Left ventricle myocardium inferior (tissue), 1 donor: ENCODE measurements at places on chromosomes 4 and X. TPM values are rescaled to one million over a fixed set of nuclear protein-coding genes. Genes with fewer than 3 reads are reported as not detected.

DNA sequence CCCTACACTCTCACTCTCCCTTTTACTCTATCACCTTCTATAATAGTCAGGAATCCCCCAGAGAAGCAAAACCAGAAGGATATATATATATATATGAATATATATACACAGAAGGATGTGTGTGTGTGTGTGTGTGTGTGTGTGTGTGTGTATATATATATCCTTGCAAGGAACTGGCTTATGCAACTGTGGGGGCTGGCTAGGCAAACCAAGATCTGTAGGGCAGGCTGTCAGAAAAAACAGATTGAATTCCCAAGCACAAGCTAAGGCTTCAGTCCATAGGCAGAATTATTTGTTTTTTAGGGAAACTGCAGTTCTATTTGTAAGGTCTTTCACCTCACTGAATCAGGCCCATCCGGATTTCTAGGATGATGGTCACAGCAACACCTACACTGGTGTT is 13.0 kb upstream of the KLHL2 start:
- H3K36me3 ChIP-seq: no peaks in the 10 kb centered on the region
- DNase-seq: no peak
- no peak overlapping the region for H3K4me3 ChIP-seq
- peaks cover 9% of the 10 kb centered on the region for H3K27me3 ChIP-seq

DNA sequence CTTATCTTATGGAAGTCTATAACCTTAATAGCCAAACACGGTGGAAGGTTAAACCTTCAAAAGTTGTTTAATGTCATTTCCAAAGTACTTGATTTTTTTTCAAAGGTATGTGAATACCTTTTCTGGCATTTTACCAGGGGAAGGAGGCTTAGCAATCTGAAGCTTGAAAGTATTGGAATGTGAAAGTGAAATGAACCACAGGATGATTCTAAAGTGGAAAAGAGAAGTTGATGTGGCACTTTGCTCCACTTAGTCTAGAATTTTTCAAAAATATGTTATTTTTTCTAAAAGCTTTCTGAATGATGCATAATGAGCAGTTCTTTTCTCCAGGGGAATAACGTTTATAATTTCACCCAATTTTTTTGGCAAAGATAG is 19.2 kb downstream of the PI4K2B start:
- DNase-seq: no peak
- peaks cover 24% of the 10 kb centered on the region for H3K36me3 ChIP-seq
- no peaks in the 10 kb centered on the region for H3K4me1 ChIP-seq
- no peak overlapping the region for H3K27ac ChIP-seq
- H3K27me3 ChIP-seq: no peaks in the 10 kb centered on the region

DNA sequence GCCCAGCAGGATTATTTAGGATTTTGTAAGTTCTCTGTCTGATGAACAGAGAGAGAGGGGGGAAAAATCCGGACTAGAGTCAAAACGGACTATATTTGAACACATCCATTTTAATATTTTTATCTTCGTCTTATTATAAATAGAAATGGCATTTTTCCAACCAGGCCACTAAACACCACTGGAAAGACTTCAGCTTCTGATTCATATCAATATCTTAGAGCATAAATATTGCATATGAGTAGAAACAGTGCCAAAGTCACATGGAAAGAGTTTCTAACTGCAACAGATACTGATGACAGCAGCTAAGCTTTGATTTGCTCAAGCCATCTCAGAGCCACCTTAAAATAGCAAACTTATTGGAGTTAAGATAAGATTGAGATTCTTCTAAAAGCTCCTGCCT is 456 bp downstream of the PPARGC1A start:
- no peaks in the 10 kb centered on the region for H3K27me3 ChIP-seq
- H3K4me3 ChIP-seq: peak overlapping the region; percentile 67
- H3K36me3 ChIP-seq: no peaks in the 10 kb centered on the region
- DNase-seq: no peak
- peak overlapping the region; percentile 94 for H3K27ac ChIP-seq

DNA sequence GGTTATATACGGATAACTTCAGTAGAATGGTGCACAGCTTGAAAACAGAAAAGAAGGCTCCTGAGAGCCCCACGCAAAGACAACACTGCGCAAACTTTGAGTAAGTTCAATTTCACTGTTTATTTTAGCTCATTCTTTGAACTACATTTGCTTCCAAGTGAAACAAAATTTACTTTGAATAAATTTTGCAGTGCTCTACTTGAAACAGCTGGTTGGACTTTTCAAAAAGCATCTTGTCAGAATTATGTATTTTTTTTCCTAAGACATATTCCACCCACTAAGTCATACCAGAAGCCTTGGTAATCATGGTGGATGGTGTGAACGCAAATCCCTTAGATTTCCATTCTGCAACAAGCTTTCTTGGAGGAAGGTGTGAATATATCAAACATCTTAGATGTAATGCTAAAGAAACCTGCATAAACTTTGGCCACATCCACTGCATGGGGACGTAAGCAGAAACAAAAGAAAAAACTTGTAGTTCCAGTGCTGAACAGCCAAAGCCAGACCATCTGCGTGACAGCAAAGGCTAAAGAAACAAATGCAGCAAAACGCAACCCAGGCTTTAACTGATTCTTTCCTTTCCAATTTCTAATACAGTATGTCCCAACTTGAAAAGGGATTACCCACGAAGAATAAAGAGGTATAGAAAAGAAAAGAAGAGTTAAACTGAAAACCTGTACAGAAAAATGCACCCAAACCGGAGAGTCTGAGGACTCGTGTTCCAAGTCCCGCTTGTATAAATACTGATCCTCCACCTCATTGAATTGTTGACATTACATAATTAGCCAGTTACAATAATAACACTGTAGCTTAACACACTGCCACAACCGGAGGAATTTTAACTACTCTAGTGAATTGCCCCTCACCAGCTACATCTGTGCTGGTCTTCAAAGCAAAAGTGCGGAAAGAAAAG is 90.9 kb downstream of the SH3RF1 start:
- no peak overlapping the region for H3K4me3 ChIP-seq
- no peaks in the 10 kb centered on the region for H3K36me3 ChIP-seq
- H3K4me1 ChIP-seq: peaks cover 13% of the 10 kb centered on the region
- no peaks in the 10 kb centered on the region for H3K27me3 ChIP-seq

TRIM61 gene
- total RNA-seq: 2.3 TPM

NPNT gene
- 2.9 TPM for total RNA-seq

HERC3 gene
- 56.8 TPM for total RNA-seq
